ENCODE measurements at places on chromosomes 4 and X.

GRCh38 chr4:87717276-87718031, 67.4 kb downstream of the DMP1 start:
- no peak for DNase-seq

GRCh38 chr4:30717208-30718020, 2.8 kb upstream of the PCDH7 start:
- peak; percentile 65 for DNase-seq

DNA sequence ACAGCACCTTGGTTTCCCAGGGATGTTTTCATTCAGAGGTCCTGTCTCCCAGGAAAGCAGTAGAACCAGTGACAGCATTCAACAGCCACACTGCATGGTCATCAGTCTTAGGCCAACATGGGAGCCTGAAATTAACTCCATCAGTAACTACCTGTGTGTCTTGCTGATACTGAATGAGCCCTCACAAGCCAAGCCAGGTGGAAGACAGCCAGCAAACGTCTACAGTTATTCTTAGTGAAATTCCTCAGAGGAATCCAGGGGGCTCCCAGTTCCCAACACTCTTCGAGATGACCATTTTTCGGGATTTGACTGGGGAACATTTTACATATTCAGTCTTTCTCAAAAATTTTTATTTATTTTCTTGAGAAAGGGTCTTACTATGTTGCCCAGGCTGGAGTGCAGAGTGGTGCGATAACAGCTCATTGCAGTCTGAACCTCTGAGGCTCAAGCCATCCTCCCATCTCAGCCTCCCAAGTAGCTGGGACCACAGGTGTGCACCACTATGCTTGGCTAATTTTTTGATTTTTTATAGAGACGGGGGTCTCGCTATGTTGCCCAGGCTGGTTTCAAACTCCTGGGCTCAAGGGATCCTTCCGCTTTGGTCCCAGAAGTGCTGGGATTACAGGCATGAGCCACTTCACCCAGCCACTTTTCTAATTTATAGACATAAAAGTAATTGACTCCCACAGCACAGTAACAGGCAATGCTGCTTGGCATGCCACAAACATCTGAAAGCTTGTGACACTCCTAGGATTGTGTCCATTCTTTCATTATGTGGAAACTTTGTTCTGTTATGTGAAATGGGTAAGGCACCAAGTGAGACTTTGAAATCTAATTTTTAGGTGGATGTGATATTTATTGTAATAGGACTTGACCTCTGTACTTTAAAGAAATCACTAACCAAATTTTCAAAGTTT, 116.9 kb downstream of the SOWAHB start:
- DNase-seq = no peak

- DNase-seq = no peak
These were observed 15.4 kb upstream of the JADE1 start for GRCh38 chr4:128793859-128794672.

- no peak for DNase-seq
These were observed 54.1 kb downstream of the XAGE2 start for GRCh38 chrX:52422884-52423283.

GRCh38 chr4:94116842-94117241, 90.8 kb upstream of the SMARCAD1 start:
- no peak for DNase-seq

- DNase-seq = no peak
These were observed 100.2 kb downstream of the PDLIM5 start for GRCh38 chr4:94551643-94552564.
